ENCODE measurements at places on chromosomes 3 and 15.
A peak's percentile ranks its signal among the peaks of the same experiment; 100 is the strongest.

- DNase-seq = no peak
These were observed 96.5 kb downstream of the DLG1 start for GRCh38 chr3:197201791-197202452.

DNA sequence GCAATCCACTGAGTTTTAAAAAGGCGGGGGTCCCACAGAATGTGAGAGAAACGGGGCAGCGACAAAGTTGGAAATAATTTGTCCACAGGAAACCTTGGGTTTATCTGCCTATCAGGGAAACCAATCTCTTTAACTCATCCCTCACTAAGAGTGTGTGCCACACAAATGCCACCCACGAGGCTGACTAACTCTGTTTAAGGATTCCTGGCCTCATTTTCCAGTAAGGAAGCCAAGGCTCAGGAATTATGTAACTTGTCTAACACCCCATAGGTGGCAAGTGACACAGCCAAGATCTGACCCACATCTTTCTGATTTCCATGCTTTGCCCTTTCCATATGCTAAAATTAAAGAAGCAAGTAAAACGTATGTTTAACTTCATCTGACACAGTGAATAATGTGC is 263.2 kb downstream of the CNTN3 start:
- DNase-seq = no peak

- no peak for DNase-seq
These were observed 266.7 kb upstream of the ATP10A start for GRCh38 chr15:26129852-26130251.

DNA sequence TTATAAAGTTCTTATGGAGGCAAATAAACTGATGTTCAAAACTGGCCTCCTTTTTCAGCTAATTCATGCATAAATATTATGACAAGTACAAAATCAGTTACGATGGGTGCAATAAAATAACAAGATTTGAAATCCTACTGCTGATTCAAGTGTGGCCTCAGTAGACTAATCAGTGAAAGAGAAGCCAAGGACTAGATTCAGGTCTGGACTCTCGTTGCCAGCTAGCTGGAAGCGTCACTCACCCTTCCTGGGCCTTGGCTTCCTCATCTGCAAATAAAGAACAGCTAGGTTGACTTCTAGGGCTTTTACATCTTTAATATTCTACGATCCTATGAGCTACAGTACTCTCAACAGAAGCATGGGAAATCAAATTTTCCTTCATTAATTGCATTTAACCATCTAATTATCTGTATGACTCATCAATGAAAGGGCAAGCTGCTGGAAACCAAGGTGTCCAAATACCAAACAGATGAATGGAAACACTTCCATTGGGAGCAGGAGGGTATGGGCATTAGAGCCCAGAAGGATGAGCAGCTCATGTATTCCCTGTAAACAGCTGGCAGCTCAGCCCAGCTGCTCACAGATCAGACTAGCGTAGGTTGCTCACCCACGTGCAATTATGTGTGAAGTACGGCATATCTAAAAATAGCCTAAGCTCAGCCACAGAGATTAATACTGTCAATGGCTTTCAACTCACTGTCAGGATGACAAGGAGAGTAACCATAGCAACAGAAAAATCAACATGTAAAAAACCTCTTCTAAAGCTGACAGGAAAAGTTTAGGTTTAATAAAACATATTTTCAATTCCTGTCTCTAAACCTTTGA is 294.8 kb downstream of the PLCL2 start:
- DNase-seq = no peak

GRCh38 chr3:139329364-139329850 is 14.4 kb upstream of the MRPS22 start:
- peak; percentile 96 for DNase-seq

DNA sequence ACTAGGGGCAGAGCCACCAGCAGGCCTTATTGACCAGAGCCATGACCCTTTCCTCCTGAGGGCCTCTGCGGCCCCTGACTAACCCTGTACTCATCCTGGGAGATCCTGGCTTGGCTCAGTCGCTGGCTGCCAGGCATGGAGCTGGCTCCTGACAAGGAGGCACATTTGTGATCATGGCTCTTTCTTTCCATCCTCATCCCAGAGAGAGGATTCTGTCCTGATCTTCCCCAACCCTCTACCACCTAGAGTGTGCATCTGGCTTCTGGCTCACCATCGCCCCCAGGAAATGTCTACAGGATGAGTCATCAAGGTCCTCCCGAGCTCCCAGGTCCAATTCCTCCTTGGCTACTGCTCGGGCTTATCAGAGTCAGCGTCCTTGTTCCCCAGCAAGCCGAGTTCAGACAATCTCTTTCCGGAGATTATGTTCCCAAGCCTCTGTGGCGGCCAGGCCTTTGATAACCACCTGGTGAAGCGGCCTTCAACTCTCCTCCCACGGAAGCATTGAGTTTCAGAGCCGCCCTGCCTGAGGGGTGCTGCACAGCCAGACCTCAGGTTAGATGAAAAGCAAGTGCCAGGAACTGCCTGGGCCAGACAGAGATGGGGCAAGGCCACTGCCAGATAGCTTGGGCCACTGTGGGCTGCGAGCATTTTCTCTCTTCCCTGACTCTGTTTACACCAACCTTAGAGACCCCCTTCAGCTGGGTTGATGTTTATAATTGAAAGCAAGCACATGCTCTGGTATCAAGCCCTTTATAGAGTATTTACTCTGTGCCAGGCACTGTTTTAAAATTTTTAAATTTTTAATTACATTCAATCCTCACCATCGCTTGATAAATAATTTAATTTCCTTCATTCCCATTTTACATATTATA is 44.3 kb upstream of the MRPS22 start:
- peak; percentile 64 for DNase-seq

DNA sequence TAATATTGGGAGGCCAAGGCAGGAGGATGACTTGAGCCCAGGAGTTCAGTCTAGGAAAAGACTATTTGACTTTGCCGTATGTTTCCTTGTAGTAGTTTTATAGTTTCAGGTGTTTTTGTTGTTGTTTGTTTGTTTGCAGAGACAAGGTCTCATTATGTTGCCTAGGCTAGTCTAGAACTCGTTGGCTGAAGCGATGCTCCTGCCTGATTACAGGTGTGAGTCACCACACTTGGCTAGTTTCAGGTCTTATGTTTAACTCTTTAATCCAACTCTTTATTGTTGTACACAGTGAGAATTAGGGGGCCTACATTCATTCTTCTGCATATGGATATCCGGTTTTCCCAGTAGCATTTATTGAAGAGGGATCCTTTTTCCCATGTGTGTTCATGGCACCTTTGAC is 32.0 kb downstream of the FAIM start:
- no peak for DNase-seq

DNA sequence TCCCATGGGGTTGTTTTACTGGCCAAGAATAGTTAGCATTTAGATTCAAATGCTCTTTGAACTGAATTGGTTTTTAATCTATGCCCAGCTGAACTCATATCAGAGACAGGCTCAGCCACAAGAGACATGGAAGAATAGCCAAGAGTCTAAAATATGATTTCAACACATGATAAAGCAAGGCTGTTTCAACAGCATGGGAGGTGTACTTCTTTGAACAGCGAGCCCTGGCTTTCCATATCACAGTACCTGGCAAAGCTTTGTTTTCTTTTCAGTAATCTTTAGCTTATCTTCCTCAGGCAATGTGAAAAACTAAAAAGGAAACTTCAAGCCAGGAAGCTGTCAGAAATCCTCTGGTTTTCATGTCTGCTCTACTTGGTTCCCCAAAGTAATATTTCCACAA is 413.6 kb upstream of the ADAMTS9 start:
- no peak for DNase-seq

Data from GM03348 (cell line).